NCI-H1930 (cell line): ENCODE measurements at places on chromosomes 5 and 9.

- DNase-seq = no peak
Measured at GRCh38 chr5:43305948-43306565, 7.2 kb downstream of the HMGCS1 start.

DNA sequence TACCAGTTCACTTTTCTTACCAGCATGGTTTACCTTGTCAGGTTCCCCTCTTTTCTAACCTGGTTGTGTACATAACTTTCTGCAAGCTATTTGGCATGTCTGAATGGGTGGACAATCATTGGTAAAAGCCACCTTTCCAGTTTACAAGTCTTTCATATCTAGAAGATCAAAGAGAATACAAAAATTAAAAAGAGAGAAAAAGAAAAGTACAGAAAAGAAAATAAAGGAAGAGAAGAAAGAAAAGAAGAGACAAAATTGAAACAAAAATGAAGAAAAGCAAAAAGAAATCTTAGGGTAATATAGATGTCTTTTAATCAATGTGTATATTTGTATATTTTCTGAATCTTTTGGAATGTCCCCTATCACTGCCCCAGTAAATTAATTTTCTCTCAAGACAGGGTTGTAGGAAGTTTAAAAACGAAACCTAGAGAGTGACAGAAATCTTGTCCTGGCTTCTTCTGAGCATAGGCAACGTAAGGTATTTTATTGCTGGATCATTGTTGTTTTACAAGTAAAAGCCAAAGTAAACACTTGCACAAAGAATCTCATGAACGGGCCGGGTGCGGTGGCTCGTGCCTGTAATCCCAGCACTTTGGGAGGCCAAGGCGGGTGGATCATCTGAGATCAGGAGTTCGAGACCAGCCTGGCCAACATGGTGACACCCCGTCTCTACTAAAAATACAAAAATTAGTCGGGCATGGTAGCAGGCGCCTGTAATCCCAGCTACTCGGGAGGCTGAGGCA lies 98.7 kb upstream of the IFNE start:
- DNase-seq = no peak

DNA sequence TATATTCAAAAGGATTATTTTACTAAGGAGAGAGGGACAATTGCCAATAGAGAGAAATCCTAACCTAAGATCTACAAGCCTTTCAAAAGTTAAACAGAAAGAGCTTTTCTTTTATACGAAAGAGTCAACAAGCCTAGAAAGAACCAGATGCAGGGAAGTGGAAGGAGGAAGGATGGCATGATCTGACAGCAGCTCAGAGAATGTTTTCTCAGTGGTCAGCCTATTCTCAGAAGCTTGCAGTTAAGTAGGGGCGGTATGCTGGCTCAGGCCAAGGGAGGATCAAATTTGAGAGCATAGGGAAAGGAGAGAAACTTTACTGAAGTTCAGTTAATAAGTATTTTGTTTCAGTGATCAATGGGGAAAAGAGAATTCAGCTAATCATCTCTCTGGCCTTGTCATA lies 88.0 kb upstream of the FTMT start:
- DNase-seq = no peak

GRCh38 chr9:78967596-78968217 lies 604.1 kb upstream of the TLE4 start:
- no peak for DNase-seq

DNA sequence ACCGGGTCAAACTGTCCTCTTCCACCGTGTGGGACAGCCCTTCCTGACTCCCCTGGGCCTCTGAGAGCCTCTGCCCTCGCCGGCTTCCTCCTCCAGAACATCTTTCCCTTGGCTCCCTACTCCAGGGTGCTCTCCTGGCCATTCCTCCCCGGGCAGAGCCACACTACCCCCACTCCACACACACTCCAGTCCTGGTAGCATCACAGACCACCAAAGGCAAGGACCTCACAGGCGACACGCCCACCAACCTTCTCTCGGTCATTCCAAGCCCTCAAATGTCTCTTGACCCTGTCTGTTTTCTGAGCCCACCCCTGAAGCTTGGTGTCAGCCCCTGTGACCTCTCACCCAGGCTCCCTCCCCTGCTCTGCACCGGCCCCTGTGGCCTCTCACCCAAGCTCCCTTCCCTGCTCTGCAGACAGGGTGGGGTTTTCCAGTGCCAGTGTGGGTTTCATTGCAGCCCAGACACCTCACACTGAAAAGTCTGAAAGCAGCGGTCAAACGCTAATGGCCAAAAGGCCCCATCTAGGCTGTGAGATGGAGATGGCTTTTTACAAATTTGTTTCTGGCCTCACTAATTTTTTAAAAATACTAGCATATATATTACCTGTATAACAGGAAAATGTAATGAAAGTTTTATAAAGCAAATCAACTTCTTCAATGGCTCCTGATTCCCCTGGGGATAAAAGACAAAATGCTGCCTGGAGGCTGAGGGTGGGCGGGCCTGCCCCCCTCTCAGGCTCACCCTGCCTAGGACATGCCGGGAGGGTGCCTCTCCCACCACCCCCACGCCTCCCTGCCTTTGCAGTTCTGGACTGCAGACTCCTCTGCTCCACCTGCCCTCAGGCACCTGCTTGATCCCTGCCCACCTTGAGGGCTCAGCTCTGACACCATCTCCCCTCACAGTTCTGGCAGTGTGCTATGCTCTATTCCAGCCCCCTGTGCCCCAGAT lies 10.5 kb downstream of the LRRC26 start:
- no peak for DNase-seq
